PC-9 (cell line): ENCODE measurements at places on chromosomes 2 and 18.

- DNase-seq, result peak; percentile 26
These were observed 37.9 kb downstream of the SLC38A11 start for GRCh38 chr2:164917296-164917903.

DNA sequence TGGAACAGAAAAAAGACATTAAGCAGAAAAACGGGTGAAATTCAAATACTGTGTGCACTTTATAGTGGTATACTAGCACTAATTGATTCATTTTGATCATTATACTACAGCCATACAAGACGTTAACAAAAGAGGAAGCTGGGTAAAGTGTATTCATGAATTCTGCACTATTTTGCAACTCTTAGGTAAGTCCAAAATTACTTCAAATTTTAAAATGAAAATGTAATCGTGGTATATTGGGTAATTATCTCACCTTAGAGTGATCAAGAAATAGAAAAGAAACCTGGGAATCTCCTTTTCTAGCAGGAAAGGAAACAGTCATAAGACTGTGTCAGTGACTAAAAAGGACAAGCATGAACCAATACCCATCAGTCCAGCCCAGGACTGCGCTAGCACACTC is 5.4 kb downstream of the TGFBRAP1 start:
- DNase-seq, result no peak

DNA sequence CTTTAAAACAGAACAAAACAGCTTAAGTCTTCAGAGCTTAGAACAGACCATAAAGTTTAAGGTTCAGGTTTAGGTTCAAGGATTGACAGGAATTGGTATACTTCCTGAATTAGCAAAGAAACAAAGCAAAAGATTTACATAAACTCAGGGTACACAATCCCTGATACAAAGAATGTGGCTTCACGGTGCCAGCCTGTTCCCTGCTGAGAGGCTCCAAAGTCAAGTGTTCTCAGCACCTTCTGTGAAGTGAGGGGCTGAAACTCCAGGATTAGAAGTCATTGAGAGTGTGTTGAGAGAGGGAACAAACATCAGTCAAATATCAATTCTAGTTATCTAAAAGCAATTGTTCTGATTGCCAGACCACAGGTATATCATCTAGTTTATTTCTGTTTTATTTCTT is 35.7 kb downstream of the DYNAP start:
- DNase-seq, result no peak

GRCh38 chr2:135512099-135512498 is 18.9 kb downstream of the ZRANB3 start:
- DNase-seq, result no peak

GRCh38 chr2:136357007-136357380 is 239.0 kb upstream of the CXCR4 start:
- DNase-seq, result no peak

DNA sequence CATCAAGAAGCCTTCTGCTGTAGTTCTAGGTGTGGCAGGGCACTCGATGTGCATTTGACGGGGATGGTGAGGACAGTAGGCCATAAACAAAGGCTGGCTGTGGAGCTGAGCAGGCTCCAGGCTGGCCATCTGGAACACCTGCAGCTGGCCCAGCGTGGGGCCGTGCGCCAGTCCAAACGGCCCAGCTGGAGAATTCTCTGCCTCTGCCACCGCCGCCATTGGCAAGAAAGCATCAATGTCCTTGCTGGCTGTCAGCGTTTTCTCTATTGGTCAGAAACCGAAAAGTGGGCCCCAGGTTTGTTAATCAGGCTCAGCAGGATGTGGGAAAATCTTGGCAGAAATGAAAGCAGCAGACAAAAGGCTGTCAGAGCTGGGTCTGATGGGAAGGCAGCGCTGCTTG is 24.0 kb upstream of the CTIF start:
- no peak for DNase-seq

GRCh38 chr18:58119819-58120218 is 75.8 kb downstream of the NEDD4L start:
- DNase-seq, result no peak

GRCh38 chr2:216596236-216596979 is 36.8 kb upstream of the IGFBP2 start:
- no peak for DNase-seq

GRCh38 chr2:109351164-109351756 is 222.3 kb downstream of the SH3RF3 start:
- peak; percentile 61 for DNase-seq

GRCh38 chr2:45469314-45470099 is 141.6 kb downstream of the SRBD1 start:
- DNase-seq, result peak; percentile 9

- no peak for DNase-seq
These were observed 31.9 kb downstream of the TMEM131 start for GRCh38 chr2:97963880-97964279.

GRCh38 chr2:238415036-238415764 is 11.5 kb upstream of the ASB1 start:
- no peak for DNase-seq

DNA sequence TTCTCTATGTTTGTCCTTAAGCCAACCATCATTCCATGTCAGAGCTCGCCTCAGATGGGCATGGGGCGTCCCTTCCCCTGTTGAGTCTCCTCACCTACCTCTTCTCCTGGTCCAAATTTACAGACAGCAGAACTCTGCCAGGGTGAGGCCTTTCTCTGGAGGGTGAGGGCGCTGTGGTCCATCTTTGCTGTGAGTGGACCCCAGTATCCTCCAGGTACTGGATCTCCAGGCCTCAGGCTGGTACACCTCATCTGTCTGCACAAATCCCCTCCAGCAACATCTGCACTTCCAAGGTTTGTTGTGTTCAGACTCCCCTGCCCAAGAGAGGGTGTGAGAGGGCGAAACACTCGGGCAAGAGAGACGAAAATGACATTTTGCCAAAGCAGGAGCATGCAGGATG is 63.9 kb upstream of the EDAR start:
- DNase-seq, result no peak

GRCh38 chr2:181239201-181239799 is 217.9 kb upstream of the ITGA4 start:
- DNase-seq, result no peak

DNA sequence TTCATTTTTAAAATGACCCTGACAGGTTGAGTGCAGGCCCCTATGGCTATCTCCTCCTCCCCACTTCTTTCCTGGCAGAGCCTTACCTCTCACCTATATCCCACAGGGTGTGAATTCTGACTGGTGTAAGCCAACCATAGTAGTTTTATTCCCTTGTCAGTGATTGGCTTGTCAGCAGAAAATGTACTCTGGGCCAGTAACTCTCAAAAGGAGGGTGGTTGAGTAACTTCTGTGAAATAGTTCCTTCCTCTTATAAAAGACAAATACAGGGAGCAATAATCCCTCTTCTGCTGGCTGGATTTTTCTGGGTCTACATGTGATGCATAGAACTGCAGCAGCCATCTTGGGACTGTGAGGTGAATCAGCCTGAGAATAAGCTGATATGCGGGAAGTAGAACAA is 83.4 kb downstream of the RAPH1 start:
- no peak for DNase-seq

DNA sequence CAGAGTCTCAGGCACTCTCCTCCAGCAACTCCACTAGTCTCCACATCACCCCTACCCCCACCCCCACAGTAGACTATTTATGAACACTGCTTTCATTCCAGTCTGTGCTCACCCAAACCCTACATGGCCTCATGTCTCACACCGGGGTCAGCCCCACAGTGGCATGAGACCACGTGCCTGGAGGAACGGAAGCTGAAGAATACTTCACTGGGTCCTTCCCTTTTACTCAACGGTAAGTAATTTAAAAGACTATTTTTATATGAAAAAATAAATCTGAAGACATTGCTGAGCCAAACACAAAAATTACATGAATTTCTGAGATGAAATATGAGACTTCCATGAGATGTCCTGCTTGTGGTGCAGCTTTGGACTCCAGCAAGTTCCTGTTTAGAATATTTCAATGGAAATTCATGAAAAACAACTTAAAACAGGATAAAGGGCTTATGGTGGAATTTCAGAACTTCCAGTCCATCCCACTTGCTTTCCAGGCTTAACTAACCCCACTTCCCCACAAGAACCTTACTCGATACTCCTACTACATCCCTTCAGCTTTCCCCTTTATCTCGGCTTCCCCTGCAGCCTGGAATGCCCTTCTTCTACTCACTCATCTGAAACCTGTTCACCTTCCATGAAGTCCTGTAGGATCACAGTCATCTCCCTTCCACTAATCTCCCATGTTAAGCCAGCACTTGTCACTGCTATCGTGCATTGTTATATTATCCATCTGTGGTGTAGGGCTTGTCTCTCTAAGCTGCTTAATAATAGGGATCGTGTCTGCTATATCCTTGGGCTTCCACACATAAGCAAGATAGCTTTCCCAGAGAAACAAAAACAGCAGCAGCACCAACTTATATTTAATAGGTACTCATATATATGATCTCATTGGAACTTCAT is 47.9 kb downstream of the SLC14A1 start:
- no peak for DNase-seq

GRCh38 chr2:888211-888801 is 62.3 kb upstream of the SNTG2 start:
- DNase-seq, result no peak

- DNase-seq, result no peak
These were observed 55.9 kb upstream of the NARS1 start for GRCh38 chr18:57677262-57678211.

- DNase-seq, result no peak
These were observed 210.0 kb upstream of the SALL3 start for GRCh38 chr18:78769502-78770105.

DNA sequence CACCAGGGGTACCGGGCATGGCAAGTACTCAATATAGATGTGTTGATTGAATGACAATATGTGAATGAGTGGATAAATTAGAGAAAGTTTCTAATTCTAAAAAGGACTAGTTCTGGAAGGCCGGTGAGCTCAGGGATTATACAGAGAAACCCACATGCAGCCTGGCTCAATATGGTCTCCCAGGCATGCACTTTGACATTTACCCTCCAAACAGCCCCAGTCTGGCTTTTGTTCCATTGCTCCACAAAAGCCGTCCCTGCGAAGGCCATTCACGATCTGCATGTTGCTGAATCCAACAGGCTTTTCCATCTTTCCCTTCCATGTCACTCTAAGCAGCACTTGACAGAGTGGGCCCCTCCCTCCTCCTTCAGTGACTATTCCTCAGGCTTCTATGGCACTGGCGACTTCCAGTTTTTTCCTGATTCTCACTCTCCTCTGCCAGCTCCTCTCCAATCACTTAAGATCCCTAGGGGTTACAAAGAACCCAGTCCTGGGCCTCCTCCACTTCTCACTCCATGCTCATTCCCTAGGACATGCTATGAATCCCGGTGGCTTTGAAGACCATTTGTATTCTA is 266.7 kb downstream of the AFF3 start:
- DNase-seq, result no peak

GRCh38 chr2:85164145-85164569 is 31.0 kb downstream of the TCF7L1 start:
- DNase-seq, result no peak

DNA sequence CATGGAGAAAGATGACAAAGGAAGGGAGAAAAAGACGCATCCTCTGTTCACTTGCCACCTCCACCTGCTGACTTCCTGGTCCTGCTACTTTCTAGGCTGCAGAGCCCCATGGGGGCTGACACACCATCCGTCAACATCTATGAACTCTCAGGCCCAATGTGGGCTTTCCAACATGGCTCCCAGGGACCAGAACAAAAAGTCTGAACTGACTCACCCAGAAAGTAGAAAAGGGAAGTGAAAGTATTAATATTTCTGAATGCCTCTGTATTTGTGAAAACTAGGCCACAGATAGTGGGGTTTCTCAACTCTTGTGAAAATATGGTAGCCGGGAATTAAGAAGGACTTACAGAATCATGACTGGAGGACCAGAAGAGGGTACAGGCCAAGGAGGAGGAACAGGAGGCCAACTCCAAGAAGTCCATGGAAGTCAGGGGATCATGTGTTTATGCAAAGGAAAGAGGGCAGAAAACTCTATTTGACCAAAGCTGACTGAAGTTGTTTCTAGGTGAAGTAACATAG is 123.1 kb upstream of the CAB39 start:
- DNase-seq, result no peak

- DNase-seq, result peak; percentile 39
These were observed 168.5 kb upstream of the KLF7 start for GRCh38 chr2:207334301-207334623.
